ENCODE measurements at places on chromosomes 6 and 20. TPM values are rescaled to one million over a fixed set of nuclear protein-coding genes. Genes with fewer than 3 reads are reported as not detected.

GRCh38 chr20:29306390-29307072, 1950.9 kb upstream of the DEFB115 start:
- no peak for DNase-seq

The TRIM15 gene
- total RNA-seq: not detected

GRCh38 chr6:484086-484745, 92.7 kb downstream of the IRF4 start:
- DNase-seq: no peak

GRCh38 chr20:50318710-50319109, 128.1 kb downstream of the CEBPB start:
- no peak for DNase-seq

DNA sequence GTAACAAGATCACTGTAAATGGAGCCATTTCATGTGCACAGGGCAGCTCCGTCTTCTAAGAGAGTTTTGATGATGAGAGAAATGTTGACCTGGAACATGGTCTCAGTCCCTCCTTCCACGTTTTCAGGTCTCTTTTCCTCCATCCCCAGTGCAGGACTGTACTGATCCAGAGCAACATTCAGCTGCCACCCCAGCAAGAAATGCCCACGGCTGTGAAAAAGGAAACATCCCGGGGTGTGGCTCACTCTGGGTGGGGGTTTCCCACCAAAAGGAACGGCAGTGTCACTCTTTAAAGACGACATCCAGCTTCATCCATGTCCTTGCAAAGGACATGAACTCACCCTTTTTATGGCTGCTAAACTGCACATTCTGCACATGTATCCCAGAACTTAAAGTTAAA, 92.6 kb downstream of the ERMARD start:
- no peak for DNase-seq

The TMC2 gene
- total RNA-seq: not detected
